ENCODE measurements at places on chromosomes 4 and X.
A peak's percentile ranks its signal among the peaks of the same experiment; 100 is the strongest.

DNA sequence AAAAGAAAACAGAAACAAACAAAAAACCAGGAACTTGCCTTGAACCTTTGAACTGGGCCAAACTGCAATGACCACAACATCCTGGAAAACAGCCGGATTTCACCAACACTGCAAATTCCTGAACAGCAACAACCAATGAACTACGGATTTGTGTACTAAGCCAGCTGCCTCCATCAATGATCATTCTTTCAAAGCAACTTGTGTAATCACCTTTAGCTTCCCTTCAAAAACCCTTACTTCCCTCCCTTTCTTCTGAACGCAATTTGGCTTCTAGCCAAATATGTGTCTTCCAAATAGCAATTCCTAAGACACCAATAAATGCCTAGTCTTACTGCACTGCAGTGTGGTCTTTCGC is 98.5 kb upstream of the FAM47C start:
- DNase-seq = no peak

GRCh38 chr4:174154215-174154854 is 129.1 kb downstream of the FBXO8 start:
- DNase-seq = no peak

DNA sequence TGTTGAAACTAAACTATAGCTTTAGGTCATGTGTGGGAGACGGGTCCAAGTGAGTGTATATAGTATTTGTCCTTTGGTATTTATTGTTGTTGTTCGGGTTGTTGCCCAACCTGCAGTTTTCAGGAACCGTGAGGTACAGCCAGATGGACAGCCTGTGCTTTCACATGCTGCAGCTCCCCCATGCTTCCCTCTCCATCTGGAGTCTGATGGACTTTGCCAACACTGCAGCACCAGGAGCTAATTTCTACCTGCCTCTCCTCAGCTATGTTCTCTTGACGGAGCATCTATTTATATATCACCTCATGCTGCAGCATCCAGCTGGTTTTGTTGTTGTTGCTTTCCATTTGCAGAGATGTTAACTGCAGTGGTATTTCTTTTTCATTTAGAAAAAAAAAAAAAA is 80.1 kb downstream of the TLL1 start:
- no peak for DNase-seq

DNA sequence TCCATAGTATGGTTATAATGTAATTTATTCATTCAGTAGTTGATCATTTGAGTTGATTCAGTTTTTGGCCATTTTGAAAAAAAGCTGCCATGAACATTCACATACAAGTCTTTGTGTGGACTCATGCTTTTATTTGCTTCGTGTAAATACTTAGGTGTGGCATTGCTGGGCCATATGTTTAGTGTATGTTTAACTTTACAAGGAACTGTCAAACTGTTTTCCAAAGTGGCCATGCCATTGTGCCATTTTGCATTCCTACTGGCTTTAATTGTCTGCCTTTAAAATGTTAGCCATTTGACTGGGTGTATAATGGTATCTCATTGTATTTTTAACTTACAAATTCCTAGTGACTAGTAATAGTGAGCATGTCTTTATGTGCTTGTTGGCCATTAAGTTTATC is 8.8 kb downstream of the MTM1 start:
- DNase-seq = no peak

GRCh38 chr4:18105030-18106011 is 83.8 kb upstream of the LCORL start:
- peak; percentile 9 for DNase-seq

DNA sequence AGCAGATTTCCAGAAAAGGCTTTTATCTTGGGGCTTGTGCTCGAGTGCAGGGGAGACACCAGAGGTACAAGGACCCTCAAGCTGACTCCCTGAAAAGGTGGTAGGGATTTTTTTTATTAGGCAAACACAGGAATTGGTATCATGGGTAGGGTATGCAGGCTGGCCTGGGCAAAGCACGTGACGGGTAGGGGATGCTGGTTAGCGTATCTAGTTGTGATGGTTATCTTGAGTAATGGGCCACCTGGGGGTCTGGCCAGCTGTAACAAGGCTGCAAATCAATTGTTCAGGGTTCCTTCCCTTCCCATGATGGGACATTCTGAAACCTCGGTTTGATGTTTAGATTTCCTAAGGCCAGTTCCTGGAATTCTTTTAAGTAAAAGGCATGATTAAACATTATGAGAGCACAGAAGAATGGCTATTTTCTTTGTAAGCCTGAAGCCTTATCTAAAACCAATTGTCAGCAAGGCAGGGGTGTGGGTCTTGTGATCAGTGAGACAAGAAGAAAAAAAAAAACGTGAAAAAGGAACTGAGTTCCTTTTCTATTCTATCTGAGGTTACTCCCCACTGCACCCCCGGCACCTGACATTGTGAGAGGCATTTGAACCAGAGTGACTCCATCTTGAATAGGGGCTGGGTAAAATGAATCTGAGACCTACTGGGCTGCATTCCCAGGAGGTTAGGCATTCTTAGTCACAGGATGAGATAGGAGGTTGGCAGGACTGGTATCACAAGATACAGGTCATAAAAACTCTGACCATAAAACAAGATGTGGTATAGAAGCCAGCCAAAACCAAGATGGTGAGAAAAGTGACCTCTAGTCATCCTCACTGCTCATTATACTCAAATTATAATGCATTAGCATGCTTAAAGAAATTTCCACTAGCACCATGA is 64.2 kb upstream of the S100G start:
- no peak for DNase-seq

DNA sequence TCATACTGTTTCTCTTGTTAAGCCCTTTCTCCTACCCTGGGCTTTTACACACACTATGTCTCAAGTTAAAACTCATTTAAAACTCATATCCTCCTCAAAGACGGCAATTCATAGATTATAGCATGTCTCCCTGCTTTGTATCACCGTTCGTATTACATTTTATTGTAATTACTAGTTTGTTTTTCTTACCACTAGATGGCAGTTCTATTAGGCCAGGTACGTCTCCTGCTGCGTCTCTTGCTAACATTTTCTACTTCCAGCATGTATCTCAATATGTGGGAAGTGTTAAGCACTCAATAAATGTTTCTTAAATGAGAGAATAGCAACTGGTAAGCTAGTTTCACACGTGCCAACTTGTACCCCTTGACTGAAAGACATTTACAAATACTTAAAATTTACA is 450.3 kb upstream of the PCDH7 start:
- DNase-seq = no peak

- no peak for DNase-seq
Measured at GRCh38 chr4:35963974-35964515, 280.3 kb downstream of the ARAP2 start.

GRCh38 chr4:144518181-144518895 is 127.6 kb upstream of the HHIP start:
- no peak for DNase-seq

- no peak for DNase-seq
Measured at GRCh38 chr4:107219681-107220080, 183.6 kb upstream of the DKK2 start.

- DNase-seq = no peak
Measured at GRCh38 chrX:110318664-110318968, 731 bp upstream of the AMMECR1 start.

- no peak for DNase-seq
Measured at GRCh38 chr4:22842360-22843018, 149.8 kb downstream of the GBA3 start.

DNA sequence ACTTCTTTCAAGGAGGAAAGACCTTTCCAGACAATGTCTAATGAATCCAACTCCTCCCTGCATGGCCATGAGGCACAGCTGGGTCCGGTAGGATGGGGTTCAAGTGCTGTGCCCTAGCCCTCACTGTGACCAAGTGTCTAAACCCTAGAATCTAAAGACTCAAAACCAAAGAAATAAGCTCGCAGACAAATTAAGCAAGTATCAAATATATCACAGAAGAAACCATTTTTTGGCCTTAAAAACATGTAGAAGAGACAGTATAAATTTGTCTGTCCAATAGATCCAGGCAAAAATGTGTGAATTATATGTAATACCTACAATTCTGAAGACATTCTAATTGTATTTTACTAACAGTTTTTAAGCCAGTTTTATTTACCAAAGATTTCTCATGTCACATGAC is 56.4 kb upstream of the WDR17 start:
- DNase-seq = no peak

- DNase-seq = no peak
Measured at GRCh38 chr4:26269038-26269437, 51.8 kb upstream of the RBPJ start.

DNA sequence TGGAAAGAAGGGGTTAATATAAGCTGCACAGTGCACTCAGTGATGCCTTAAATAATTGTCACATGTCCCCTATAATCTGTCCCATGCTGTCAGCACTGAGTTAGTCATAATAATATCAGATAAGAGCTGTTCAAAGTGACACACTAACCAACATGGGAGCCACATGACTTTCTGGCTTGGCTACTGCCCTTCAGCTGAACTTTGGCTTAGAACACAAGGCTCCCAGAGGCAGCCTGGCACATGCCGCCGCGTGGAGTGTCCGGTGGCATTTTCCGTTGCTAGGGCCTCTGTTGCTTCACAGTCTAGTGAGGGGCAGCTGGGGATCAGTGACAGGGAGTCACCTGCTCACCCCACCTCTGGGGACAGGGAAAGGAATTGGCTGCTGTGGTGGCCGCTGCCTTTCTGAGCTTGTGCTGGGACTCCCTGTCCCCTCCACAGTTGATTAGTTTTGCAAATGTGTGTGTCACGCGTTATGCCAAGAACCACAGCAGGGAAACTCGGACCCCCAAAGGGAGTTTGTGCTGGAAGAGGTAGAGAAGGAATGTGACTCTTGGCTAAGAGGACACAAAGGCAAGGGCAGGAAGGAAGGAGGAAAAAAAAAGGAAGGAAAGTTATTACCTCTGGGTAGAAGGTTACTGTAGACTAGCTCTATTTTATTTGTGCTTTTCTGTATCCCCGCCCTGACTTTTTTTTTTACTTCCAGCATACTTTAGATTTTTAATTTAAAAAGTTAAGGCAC is 41.1 kb upstream of the PPARGC1A start:
- no peak for DNase-seq

DNA sequence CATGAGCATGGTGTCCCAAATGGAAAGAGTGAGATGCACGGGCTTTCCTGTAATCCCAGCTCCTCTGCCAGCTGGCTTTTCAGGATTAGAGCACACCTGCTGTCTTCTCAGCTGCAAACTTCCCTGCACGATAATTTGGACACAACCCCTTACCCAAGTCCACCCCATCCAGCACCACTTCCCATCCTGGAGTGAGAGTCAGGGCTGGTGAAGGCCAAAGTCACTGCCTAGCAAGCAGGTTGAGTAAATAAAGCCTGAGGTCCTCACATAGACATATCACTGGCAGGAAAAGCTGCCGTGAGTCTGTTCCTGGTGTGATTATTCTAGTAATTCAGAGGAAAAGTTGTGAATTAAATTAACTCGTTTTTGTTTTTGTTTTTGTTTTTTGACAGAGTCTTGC is 113.9 kb upstream of the MBNL3 start:
- DNase-seq = no peak
